ENCODE measurements at places on chromosomes 13 and 19. TPM values are rescaled to one million over a fixed set of nuclear protein-coding genes. Genes with fewer than 3 reads are reported as not detected.

RNF17 gene
- not detected for total RNA-seq

PLPPR2 gene
- 2.0 TPM for total RNA-seq

ZNF763 gene
- 1.4 TPM for total RNA-seq

TEX101 gene
- not detected for total RNA-seq

COL5A3 gene
- 1.1 TPM for total RNA-seq

TYROBP gene
- 1.1 TPM for total RNA-seq

CYP2A13 gene
- total RNA-seq: not detected

CRTC1 gene
- 5.3 TPM for total RNA-seq

PTOV1 gene
- total RNA-seq: 71.7 TPM

C13orf42 gene
- not detected for total RNA-seq

DNA sequence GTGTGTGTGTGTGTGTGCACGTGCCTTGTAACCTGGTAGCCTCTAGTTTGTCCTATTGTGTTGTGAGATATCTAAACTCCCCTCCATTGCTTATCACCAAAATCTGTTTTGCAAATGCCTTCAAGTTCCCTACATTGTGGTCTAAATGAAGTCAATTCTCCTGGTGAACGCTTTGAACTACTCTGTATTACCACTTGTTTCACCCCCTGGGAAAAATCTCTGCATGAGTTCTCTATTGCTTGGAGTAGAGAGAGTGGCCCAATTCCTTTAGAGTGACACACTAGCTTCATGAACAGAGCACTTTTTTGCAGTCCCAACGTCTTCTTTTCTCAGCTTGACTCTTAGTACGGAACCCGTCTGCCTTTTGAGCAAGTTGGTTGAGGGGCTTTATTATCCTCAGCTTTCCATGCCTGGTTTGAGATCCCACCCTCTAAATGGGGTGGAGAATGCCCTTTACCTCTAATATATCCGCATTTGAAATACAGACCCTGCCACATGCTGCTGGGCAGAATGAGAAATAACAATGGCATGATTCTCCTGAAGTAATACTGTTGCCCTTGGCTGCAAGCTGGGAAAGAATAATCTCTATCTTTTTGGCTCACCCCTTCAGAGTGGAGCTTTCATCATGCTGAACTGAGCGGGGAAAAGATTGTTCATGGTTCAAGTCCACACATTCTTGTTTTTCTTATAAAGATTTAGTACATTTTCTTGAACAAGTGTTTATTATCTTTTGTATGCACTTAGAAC, 2545.3 kb downstream of the PCDH9 start:
- DNase-seq: no peak

GRCh38 chr13:26500618-26501320, 56.7 kb upstream of the WASF3 start:
- DNase-seq: no peak

DNA sequence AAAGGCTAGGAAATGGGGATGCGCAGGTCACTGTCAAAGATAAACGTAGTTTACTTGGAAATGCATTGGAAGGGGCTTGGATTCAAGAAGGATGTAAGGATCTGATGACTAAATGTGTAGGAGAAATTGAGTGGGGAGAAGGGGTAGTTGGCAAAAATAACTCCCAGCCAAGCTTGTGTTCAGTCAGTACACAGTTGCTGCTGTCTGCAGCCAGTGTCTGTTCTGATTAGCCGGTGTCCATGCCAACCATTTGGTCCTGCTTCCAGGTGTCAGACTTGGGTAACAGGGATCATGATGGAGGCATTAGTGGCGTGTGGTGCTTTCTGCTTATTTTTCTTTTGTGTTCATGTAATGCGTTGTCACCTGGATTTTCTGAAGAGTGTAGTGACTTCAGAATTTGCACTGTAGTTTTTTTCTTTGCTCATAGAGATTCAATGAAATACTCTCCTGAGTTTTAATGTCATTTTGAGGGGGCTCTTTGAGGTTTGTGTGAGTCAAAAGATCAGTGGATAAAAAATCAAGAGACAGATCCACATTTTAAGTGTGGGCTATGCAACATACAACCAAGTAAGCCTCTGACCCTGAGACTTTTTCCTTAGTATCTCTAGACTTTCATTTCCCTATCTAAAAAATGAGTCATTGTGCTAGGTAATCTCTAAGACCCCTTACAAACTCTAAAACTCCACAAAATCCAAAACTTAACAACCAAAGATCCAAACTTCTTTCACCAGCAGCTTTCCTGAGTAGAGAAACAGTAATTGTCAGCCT, 103.9 kb downstream of the WDFY2 start:
- DNase-seq: no peak

DNA sequence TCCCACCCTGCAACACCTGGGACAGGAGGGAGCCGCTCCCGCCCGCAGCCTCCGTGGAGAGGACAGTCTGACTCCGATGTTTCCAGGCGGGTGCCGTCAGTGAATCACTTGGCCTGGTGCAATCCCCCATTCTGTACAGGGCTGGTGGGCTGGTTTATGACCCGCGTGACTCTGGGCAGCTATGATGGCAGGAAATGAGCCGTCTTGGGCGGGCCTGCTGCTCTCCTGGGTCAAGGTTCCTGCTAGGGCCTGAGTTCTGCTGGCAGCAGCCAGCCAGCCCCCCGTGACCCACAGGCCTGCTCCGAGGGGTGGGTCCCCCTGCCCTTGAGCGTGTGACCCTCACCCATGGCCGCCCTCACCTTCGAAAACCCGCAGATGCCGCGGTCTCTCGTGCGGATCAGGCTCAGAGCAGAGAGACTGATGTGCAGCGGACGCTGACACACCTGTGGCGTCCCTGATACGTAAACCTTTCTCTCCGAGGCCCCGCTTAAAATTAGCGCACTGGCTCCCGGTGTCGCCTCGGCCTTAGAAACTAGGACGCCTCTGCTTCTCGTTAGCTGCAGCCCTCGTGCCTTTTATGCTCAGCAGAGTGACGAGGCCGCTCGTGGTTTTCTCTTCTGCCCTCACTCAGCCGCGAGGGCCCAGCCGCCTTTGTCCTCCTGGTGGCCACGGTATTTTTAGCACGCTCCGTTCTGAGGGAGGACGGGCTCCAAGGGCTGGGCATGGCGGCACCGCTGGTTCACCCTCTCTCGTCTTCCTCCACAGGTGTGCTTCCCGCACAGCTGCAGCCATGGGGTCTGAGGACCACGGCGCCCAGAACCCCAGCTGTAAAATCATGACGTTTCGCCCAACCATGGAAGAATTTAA, 63.4 kb downstream of the KDM4B start:
- no peak for DNase-seq

DNA sequence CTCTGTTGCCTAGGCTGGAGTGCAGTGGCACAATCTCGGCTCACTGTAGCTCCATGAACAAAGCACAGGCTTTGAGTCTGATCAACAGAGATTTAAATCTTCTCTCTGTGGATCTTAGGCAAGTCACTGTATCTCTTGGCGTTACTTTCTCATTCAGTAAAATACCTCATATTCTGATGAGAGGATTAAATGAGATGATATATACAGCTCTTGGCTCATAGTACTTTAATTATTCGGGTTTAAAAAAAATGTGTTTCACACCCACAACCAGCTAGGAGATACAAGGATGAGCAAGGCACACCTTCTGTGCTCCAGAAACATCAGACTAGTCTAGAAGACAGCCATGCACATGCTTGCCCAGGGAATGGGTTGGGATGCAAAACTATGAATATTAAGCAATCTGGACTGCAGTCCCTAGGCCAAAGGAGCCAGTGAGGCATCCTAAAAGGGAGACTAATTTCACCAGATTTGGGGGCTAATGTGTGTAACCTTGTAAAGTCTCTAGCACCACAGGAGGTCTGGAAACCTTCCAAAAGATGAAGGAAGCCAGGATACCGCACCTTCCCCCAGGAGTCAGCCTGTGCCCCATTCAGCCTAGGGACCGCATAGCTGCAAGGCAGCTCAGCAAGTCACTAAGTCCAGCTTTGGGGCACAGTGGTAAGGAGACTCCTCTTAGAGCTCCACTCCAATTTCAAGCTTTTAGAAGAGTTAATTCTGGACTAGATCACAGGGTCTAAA, 2.5 kb downstream of the VPS36 start:
- no peak for DNase-seq

DNA sequence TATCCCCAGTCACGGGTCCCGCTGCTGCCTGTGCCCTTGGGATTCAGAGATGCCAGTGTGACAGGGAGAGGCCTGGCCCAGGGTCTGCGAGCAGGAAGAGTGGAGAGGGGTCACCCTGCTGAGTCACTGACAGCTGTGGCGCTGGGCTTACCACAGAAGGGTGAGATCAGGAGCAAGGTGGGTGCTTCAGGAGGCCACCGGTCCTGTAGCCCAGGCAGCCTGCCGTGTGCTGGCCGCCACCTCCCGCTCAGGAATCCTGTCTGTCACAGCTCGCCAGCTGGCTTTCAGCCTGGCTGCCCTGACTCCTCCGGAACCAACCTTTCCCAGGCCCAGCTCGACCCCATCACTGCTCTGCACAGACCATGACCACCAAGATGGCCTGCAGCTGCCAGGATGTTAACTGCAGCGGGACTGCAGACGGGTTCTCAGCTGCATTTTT, 25.3 kb downstream of the NAXD start:
- no peak for DNase-seq

- DNase-seq: no peak
Measured at GRCh38 chr19:2561221-2561620, 85.3 kb downstream of the GADD45B start.

DNA sequence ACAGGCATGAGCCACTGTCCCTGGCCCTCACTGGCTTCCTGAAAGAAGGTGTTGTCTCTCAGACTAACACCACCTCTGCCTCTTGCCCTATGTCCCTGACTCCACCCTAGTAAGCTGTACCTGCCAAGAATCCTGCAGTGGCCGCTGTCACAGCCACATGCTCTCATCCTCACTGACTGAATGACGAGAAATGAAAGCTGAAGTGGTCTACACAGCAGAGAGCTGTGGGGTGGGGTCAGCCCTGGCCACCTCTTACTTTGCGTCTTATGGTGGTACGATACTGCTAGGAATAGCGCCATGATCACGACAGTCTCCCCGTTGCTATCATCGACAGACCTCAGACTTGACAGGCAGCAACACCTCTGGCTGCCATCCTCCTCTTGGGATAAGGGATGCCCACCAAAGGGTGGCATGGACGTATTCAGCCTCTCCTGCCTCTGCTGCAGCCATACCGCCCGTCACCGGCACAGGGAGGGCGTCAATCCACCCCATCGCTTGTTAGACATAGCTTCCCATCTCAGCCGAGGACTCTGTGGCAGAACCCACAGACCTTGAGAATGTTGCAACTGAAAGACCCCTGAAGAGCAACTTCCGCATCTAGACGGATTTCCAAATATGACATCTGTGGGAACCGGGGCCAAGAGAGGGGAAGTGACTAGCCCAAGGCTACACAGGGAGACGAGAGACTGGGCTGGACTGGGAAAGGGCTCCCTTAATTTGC, 809 bp downstream of the MYO1F start:
- DNase-seq: peak; percentile 46

DNA sequence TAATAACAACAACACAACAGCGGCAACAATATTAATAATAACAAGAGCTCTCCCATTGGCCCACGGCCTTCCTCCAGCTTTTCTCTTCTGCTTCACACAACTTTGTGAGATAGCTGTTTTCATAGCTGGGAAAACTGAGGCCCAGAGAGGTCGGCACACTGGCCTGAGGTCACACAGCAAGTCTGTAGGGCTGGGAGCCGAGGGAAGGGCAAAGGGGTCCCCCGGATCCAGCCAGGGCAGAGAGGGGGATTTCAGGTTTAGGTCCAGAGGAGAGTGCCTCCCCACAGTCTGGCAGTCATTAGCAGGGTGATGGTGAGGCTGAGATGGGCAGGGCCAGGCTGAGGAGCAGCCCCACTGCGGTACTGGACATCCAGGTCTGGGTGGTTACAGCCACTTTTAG, 9.0 kb upstream of the CADM4 start:
- DNase-seq: no peak

- no peak for DNase-seq
Measured at GRCh38 chr13:30529085-30529834, 63.5 kb upstream of the HMGB1 start.

DNA sequence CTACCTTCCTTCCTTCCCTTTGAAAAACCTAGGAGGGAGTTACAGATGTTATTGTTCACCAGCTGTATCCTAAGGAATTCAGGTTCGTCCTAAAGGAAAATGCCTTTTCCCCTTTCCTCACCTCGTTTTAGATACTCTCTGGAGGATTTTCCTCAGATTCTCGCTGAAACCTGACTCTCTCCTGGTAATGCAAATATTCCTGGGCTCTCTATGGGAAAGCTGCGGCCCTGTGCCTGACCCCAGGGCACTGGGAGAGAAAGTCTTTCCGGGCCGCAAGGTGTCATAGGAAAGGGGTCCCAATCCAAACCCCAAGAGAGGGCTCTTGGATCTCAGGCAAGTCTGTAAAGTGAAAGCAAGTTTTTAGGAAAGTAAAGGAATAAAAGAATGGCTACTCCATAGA, 13.1 kb upstream of the OR1M1 start:
- no peak for DNase-seq

- DNase-seq: no peak
Measured at GRCh38 chr19:4816202-4816949, 15.1 kb downstream of the TICAM1 start.

GRCh38 chr19:17754634-17755442, 3.6 kb downstream of the FCHO1 start:
- no peak for DNase-seq

DNA sequence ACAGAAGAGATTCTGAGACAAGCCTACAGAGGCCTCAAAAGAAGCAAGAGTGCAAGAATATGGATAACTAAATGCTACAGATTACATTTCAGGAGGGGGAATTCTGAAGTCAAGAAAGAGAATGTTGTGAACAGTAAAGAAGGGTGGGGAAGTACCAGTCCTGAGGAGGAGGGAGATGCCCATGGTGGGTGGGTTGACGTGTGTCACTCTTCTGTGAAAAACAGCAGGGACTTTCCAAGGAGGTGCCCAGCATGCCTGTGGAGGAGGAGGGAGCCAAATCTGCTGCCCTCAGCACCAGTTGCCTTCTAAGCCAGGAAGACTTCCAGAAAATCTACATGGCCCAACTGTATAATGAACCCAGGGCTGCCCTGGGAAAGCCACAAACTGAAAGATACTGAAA, 87.7 kb downstream of the SGCG start:
- no peak for DNase-seq

GRCh38 chr13:82506805-82507414, 1375.4 kb downstream of the SLITRK1 start:
- no peak for DNase-seq

GRCh38 chr19:10430505-10431253, 10.3 kb downstream of the PDE4A start:
- no peak for DNase-seq

GRCh38 chr19:44876930-44877535, 14.0 kb upstream of the TOMM40 start:
- DNase-seq: no peak

DNA sequence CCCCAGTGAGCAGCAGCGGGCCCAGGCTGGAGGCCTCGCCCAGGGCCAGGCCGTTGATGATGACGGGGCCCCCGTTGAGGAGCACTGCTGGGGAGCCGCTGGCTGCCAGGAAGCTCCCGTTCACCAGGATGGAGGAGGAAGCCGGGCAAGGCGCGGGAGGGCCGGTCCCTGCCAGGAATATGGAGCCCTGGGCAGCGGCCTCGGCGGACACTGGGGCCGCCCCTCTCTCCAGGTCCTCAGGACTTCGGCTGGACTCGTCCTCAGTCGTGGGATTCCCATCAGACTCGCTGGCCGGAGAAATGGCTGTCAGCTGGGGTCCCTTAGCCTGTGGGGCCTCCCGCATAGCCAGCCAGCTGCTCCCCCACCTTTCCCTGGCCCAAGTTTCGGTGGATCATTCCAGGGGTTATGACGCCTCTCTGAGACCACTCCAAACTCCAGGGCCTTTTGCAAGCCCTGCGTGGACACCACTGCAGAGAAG, 2.1 kb downstream of the SIX5 start:
- no peak for DNase-seq

GRCh38 chr19:45173816-45174215, 4.2 kb downstream of the TRAPPC6A start:
- no peak for DNase-seq
